ENCODE measurements at places on chromosomes 11 and 22. TPM values are rescaled to one million over a fixed set of nuclear protein-coding genes. Genes with fewer than 3 reads are reported as not detected.

Gene AMPD3
- total RNA-seq = 13.2 TPM

GRCh38 chr11:119362741-119363080 lies 16.2 kb upstream of the MFRP start:
- no peak for DNase-seq

DNA sequence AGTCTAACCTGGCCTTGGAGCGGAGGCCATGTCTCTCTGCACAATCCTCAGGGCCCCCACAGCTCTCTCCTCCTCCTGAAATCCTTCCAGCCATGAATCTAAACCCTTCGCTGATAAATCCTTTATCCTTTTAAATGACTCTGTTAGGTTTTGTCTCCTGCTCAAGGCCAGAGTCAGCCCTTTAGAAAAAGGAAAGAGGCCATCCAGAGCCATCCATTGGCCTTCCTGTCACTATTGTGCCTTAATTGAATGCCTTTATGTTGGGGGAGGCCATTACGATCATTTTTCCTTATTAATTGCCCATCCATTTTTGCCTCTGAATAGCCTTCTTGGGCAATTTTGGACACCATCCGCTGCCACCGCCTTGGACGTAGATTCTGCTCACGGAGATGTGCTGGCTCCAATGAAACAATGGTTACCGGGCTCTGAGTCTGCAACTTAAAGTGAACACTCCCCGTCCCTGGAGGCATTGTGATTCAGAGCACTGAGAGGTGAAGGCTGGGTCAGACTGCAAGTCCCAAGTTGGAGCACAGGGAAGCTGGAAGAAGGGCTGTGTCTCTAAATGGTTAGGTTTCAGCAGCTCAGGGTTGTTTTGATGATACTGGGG lies 213.0 kb upstream of the E2F8 start:
- DNase-seq = no peak

DNA sequence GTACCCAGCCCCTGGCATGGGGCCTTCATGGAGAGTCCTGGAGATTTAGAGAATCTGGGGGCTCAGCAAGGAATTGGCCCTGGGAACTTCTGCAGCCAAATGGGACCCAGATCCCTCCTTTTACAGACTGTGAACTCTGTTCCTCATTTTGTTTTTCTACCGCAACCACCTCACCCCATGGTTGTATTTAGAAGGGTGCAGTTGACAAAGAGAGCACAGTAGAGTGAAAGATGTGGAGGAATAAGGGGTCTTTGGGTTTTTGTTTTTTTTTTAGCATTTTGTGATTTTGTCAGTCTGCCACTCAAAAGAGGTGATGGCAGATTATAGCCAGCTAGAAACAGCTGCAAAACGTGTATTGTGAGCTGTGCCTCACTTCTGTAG lies 1.9 kb downstream of the ZNF74 start:
- no peak for DNase-seq

GRCh38 chr22:20563941-20564371 lies 56.5 kb downstream of the MED15 start:
- DNase-seq = no peak

DNA sequence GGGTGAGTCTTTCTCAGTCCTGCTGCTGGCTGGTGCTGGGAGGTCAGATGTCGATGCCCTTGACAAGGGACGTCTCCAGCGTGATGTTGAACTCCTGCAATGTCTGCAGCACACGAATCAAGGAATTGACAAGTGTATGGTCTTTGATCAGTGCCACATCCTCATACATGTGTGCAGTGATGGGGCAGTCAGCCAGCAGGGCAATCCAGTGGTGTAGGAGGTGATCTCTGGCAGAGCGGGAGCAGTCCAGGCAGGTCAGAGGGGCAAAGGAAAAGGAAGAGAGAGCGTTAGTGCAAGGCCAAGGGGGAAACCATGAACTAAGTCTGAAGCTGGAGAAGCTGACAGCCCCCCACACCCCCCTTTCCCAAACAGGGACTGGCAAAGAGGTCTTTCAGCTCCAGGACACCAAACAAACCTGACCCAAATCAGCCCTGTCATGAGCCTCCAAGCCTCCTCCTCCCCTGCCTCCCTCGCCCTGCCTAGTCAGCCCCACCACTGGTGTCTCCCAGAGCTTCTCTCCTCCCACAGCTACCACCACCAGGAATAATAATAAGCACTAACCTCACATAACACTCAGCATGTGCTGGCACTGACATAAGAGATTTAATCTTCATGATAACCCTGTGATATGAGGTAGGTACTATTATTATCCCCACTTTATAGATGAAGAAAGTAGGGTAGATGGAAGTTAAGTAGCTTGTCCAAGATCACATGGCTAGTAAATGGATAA lies 48.4 kb upstream of the SCUBE2 start:
- no peak for DNase-seq

Measured in CD4-positive, alpha-beta T cell (primary cell).